ENCODE measurements at places on chromosomes 11 and 22.

DNA sequence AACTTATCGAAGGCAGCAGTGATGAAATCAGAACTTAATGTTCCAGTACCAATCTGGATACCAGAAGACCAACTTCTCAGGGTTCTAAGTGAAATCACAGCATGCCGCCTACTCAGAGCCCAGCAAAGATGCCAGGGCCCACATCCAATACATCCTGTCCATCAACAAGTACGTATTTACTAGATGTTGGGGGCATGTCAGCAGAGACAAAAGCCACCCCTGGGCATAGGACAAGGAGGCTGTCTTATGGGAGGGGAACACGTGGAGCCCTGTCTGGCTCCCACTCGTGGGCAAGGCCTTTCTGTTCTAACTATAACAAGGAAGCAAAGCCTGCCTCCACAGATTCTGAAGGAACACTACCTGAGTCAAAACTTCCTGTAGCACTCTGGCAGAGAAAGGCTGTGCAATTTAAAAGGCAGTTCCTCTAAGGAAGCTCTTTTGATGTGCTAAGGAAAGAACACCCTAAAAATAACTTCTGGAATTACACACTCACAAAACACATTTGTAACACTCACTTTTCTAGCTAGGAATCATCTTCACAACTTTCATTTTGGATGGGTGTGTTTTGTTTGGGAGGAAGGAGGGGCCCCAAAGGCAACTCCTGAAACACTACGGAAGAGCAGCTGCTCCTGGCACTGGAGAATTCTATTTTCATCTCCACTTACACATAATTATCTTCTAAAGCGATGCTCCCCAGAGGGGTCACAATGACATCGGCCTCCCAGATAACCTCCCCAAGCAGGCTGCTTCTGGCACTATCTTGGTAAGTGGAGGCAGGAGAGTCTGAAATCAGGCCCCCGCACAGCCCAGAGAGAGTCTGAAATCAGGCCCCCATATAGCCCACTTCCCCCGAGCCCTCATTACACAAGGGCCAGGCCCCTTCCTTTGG is 14.2 kb downstream of the SMCO4 start:
- no peak for DNase-seq

- DNase-seq: no peak
Measured at GRCh38 chr11:128841461-128842072, 25.5 kb downstream of the KCNJ1 start.

DNA sequence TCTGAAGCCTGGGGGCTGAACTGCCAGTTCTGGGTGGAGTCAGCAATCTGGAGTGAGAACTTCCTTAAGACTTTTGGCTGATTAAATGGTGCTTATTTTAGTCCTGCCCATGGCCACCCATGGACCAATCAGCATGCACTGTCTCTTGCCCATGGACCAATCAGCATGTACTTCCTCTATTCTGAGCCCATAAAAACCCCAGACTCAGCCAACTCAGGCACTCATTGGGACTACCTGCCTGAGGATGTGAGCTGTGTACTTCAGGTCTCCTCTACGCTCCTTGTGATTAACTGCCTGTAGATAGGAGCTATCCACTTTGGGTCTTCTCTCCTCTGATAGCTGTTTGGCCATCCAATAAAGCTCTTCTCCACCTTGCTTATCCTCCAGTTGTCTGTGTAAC is 342.3 kb upstream of the CCDC179 start:
- DNase-seq: no peak

GRCh38 chr22:43088627-43088983 is 586 bp downstream of the TTLL1 start:
- DNase-seq: no peak

- no peak for DNase-seq
Measured at GRCh38 chr11:94749369-94749768, 18.8 kb upstream of the AMOTL1 start.

DNA sequence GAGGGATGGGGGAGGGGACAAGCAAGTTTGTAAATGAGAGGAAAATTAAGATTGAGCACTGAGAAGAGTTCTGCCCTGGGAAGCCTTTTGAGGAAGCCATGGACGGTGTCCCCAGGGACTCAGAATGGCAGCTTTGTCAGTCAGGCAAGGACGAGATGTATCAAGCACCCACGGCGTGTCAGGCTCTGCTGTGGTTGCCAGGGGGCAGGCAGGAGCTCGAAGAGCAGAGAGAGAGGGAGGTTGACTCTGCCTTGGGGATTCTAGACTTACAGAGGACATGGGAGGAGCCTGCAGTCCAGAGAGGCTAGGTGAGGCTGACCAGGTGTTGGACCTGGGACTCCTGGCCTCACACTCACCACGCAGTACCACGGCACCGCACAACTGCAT is 29.1 kb upstream of the SYT7 start:
- DNase-seq: no peak

DNA sequence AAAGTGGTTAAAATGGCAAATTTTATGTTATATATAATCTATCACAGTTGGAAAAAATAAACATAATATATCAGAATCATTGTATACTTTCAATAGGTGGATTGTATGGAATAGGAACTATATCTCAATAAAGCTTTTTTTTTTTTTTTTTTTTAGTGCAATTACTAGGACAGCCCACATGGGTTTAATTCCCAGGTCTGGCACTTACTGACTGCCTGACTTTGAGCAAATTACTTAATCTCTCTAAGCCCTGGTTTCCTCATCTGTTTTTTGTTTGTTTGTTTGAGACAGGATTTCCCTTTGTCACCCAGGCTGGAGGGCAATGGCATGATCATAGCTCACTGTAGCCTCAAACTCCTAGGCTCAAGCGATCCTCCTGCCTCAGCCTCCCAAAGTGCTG is 26.1 kb upstream of the BAIAP2L2 start:
- DNase-seq: no peak

GRCh38 chr11:78654866-78655265 is 80.2 kb upstream of the NARS2 start:
- DNase-seq: no peak

DNA sequence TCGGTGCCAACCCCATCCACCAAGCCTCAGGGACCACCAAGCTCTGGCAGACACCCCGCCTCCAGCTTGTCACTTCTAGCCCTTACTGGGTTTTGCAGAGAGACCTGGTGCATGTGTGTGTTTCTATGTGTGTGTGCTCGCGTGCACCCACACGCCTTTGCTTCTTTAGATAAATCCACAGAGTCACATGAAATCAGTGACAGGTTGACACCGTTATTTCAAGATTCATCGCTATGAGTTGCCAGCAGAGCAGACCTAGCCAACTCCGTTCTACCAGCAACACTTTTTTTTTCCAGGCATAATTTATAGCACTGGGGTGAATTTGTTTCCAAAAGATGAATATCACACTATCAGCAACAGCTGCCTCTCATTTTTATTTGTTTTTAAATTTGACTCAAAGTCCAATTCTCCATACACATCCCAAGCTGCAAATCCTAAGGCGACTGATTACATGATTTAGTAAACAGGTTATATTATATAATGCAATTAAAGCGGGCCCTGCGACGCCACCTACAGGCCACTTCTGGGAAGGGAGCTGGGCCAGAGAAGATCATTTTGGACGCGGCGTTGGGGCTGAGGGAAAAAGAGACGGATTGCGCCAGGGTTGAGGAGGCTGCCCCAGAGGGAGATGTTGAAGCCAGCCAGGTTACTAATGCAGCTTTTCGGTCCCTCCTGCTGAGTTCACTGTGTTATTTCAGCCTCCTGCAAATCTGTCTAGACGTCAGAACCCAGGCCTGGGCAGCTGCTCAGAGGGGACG is 150.5 kb downstream of the FEZ1 start:
- DNase-seq: peak; percentile 22

- DNase-seq: no peak
Measured at GRCh38 chr11:16239141-16240105, 116.9 kb downstream of the SOX6 start.

DNA sequence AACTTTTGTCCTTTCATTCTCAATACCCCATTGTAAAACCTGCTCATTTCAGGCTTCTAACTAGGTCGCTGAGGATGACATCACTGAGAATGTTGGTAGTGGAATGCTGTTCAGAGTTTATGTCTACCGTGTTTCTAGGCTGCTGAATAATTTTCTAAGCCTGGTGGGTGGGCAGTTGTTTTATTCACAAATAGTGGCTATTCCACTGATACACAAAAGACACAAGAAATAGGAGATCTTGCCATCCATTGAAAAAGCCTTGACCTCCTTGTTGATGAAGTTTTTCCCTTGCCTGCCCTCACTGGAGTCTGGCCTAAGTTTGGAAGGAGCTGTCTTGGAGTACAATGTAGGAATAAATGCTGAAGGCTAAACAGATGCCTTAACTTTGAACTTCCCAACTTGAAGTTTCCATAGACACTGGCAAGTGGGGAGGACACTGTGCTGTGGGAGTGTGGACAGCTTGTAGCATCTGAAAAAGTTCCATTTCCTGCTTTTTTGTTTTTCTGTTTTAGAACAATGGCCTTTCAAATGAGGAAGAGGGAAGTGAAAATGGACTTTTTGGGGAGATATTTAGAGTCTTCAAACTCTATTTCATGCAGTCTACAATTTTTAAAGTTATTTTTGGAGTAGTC is 59.2 kb downstream of the TRIM44 start:
- no peak for DNase-seq

- DNase-seq: no peak
Measured at GRCh38 chr11:117818041-117818873, 6.3 kb downstream of the FXYD2 start.

DNA sequence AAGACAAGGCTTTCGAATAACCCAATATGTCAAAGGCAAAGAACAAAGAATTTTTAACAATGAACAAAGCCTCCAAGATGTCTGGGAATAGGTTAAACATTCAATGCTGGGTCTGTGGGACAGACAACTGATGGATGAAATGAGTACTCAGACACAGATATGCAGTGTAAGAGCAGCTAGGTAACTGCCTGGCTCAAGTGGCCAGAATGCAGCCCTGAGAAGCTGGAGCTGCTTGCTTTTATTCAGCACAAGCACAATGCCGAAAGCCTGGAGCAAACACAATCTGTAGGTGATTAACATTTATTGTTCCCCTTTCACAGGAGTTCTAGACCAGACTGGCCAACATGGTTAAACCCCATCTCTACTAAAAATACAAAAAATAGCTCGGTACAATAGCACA is 24.0 kb downstream of the GLYAT start:
- no peak for DNase-seq

GRCh38 chr11:57432714-57433163 is 5.8 kb upstream of the SLC43A3 start:
- DNase-seq: no peak

DNA sequence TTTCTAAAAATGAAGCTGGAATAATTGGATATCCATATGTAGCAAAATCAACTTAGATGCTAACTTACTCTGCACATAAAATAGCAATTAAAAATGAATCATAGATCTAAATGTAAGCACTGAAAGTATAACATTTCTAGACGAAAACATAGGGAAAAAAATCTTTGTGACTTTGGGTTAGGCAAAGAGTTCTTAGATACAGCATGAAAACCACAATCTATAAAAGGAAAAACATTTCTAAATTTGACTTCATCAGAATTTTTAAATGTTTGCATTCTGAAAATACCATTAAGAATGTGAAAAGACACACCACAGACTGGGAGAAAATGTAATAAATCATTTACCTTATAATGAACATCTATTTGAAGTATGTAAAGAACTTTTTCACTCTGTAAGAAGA is 128.8 kb downstream of the APIP start:
- no peak for DNase-seq

DNA sequence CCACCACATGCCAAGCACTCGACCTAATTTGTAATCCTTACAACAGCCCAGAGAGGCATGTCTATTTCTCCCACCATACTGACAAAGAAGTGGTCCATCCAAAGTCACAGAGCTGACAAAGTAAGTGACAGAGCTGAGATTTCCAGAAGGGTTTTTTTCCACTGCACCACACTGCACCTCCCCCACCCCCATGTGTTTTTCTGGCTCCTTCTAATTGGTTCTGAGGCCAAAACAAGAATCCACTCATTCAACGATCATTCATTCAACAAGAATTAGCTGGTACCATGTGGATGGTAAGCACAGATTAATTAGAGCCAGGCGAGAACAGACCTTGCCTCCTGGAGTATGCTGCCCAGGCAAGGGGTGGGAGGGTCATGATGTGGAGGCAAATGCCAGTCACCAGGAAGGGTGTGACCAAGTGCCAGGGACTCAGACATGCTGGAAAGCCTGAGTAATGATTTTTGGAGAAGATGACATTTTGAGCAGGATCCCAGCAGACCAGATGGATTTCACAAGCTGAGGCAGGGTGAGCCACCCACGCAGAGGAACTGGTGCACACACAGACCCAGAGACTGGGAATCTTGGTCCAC is 14.9 kb upstream of the PRG2 start:
- DNase-seq: no peak

- no peak for DNase-seq
Measured at GRCh38 chr11:61968758-61969390, 1.4 kb upstream of the FTH1 start.

- DNase-seq: no peak
Measured at GRCh38 chr11:77308838-77309237, 7.4 kb upstream of the GDPD4 start.

GRCh38 chr11:32706985-32707741 is 87.3 kb downstream of the CCDC73 start:
- DNase-seq: peak; percentile 22

DNA sequence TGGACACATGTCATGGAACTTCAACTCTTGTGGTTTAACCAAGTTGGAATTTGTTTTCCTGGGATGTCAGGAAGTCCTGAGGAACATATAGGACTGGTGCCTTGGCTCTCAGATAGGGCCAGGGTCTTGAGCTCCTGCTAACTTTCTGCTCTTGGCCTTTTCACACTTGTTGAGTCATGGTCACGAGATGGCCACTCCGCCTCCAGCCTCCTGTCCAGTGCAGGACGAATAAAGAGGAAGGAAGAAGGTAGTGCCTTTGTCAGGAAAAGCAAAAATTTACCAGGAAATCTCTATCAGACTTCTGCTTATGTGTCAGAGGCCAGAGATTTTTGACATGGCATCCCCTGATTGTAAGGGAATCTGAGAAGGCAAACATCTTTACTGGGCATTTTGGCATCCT is 89.1 kb upstream of the ARHGAP20 start:
- no peak for DNase-seq

- DNase-seq: no peak
Measured at GRCh38 chr11:44971185-44971584, 20.5 kb upstream of the TP53I11 start.

- no peak for DNase-seq
Measured at GRCh38 chr11:124643605-124644425, 21.2 kb downstream of the TBRG1 start.

GRCh38 chr22:19271856-19272535 is 19.5 kb downstream of the CLTCL1 start:
- no peak for DNase-seq

GRCh38 chr11:77207019-77207485 is 79.0 kb downstream of the MYO7A start:
- DNase-seq: no peak

- no peak for DNase-seq
Measured at GRCh38 chr11:20443596-20443995, 56.1 kb downstream of the PRMT3 start.

Data from GM18507 (cell line).